SK-N-MC (cell line): ENCODE measurements at places on chromosomes 7 and 10.

- no peak for DNase-seq
Measured at GRCh38 chr7:54995166-54995565, 23.7 kb upstream of the EGFR start.

DNA sequence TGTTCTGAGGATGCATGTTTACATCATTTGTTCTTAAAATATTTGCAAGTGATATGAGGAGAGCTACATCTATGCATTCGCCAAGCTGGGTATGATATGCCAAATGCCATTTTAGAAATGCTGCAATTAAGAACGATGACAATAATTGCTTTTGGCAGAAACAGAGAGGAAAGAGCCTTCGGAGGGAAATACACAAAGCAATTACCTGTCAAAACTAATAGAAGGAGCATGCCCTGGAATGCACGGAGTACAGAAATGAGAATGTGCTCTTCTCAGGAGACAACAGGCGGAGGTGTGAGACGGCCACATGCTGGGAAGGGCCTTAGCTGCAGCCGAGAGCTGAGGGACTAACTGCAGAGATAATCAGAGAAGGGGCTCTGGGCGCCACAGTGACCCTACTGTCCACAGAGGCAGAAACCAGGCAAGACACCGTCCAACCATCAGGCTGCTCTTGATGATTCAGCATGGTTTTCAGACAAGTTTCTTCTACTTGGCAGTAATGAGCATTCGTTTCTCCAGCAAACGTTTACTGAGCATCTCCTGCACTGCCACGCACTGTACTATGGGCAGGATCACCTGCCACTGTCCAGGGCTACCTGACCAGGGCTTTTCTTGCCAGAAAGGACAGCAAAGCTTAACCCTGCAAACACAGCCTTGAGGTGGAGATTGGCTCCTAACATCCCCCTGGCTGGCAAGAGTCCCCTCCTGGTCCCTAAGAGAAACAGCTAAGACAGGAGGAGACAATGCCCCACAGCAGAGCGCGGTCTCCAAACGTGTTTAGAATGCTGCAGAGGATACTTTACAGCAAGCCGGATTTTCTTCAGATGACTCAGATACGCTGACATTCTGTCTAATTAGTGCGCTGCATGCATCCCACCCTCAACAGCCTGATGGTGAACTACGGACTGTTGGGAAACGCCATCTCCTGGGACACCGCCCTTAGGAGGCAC lies 18.1 kb downstream of the VIPR2 start:
- no peak for DNase-seq

DNA sequence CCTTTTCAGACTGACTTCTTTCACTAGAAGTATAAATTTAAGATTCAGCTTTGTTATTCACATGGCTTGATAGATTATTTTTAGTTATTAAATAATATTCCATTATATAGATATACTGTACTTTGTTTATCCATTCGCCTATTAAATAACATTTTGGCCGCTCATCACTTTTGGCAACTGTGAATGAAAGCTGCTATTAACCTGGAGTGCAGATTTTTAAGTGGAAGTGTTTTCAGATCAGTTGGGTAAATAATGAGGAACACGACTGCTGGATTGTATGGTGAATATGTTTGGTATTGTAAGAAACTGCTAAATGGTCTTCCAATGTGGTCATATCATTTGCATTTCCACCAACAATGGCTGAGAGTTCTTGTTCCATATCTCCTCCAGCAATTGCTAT lies 97.6 kb upstream of the ZNF804B start:
- no peak for DNase-seq

GRCh38 chr7:27714831-27715444 lies 25.0 kb upstream of the TAX1BP1 start:
- DNase-seq = no peak

- no peak for DNase-seq
Measured at GRCh38 chr7:21910253-21910652, 35.4 kb downstream of the CDCA7L start.

DNA sequence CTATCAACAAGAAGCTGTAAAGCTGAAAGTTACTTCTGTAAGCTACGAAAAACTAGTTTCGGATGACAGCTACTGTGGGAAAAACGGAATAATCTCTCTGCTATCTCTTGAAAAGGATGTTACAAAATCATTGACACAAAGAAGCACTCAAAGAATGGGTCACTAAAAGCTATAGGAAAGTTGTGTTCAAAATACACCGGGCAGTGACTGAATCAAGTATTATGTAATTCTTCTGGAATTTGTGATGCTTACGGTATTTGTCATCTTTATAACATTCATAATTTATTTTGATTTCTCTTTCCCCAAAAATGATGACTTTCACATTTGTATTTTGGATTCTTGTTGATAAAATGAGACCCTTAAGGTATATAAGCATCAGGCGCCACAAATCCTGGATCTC lies 112.1 kb upstream of the KLF6 start:
- no peak for DNase-seq
